ENCODE measurements at places on chromosomes 4 and X. TPM values are rescaled to one million over a fixed set of nuclear protein-coding genes. Genes with fewer than 3 reads are reported as not detected.

- no peak for DNase-seq
- no peaks in the 10 kb centered on the region for H3K4me1 ChIP-seq
- H3K27me3 ChIP-seq: no peaks in the 10 kb centered on the region
- H3K36me3 ChIP-seq: no peaks in the 10 kb centered on the region
- H3K4me3 ChIP-seq: no peak overlapping the region
- H3K27ac ChIP-seq: no peak overlapping the region
These were observed 52.8 kb upstream of the CLNK start for GRCh38 chr4:10737337-10737736.

DNA sequence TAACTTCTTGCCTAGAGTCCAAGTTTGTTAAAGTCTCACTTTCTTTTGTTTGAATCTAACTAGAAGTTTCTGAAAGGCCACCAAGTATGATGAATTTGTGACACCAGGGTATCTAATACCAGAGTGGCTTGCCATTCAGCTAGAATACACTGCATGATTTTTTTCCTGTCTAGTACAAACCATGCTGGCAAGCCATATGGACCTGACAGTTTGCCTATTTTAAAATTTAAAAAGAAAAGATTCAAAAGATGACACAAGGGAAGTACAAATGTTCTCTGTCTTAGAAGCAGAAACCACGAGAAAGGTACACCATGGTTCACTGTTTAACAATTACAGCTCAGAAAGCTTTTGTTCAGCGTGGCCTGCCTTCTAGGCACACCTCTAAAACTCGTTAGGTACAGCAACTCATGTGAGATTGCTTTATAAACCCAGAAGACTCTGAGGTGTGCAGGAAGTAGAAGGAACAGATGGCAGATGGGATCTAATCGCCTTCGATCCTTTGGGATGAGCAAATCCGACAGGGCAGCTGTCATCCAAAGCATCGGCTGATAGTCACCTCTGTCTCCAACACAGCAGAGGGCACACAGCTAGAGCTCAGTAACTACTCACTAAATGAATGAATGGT lies 35.4 kb upstream of the CENPU start:
- no peaks in the 10 kb centered on the region for H3K27me3 ChIP-seq
- peaks cover 4% of the 10 kb centered on the region for H3K4me1 ChIP-seq
- no peak for DNase-seq
- H3K27ac ChIP-seq: no peak overlapping the region
- no peak overlapping the region for H3K4me3 ChIP-seq

DNA sequence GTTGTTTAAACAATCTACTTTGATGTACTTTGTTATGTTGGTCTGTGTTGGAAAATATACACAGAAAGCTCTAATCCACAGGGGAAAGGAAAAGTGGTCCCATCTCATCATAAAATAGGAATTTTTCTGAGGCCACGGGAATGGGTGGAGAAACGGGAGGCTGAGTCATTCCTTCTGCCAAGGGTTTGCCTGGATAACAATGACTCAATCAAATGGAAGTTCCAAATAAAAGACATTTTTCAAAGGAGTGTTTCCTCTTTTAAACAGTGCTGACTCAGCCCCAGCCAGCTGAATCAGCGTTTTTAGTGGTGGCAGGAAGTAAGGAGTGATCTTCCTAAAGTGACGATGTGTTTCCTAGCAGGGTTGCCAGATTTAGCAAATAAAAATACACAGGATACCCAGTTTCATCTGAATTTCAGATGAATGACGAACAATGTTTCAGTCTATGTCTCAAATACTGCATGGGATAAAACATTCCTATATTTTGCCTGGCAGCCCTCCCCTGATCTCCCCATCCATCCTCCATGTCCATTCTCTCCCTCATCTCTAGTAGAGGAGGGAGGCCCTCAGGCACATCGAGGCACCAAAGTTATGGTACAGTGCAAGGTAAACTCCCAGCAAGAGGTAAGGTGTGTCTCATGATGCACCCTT lies 345.4 kb upstream of the GATB start:
- H3K4me1 ChIP-seq: peaks cover 44% of the 10 kb centered on the region
- H3K4me3 ChIP-seq: peak overlapping the region; percentile 28
- no peaks in the 10 kb centered on the region for H3K27me3 ChIP-seq
- no peak for DNase-seq
- peaks cover 4% of the 10 kb centered on the region for H3K36me3 ChIP-seq

The SCML2 gene
- 0.78 TPM for total RNA-seq

The PNMA3 gene
- total RNA-seq: 6.3 TPM

The CT83 gene
- total RNA-seq: not detected
